Osteoblast (primary cell): ENCODE measurements at places on chromosomes 6 and 20. TPM values are rescaled to one million over a fixed set of nuclear protein-coding genes. Genes with fewer than 3 reads are reported as not detected.

DNA sequence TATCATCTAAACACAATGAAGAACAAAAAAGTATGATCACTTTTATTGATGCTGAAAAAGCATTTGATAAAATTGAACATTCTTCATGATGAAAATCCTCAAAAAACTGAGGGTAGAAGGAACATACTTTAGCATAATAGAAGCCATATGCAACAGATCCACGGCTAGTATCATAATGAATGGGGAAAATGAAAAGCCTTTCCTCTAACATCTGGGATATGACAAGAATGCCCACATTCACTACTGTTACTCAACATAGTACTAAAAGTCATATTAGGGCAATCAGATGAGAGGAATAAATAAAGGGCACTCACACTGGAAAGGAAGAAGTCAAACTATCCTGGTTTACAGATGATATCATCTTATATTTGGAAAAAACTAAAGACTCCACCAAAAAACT, 256.6 kb downstream of the RFPL4B start:
- no peaks in the 10 kb centered on the region for H3K36me3 ChIP-seq
- no peak overlapping the region for H3K4me3 ChIP-seq
- no peaks in the 10 kb centered on the region for H3K27me3 ChIP-seq

DNA sequence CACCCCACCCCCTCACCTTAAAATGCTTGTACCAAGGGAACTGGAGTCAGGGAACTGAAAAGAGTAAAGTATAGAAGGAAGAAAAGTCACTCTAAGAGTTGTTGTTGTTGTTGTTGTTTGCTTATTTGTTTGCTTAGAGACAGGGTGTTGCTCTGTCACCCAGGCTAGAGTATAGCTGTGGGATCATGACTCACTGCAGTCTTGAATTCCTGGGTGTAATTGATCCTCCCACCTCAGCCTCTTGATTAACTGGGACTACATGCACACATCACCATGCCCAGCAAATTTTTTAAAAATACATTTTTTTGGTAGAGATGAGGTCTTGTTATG, 681.6 kb upstream of the GJE1 start:
- no peak overlapping the region for H3K4me3 ChIP-seq
- no peak for DNase-seq
- H3K4me1 ChIP-seq, result peaks cover 22% of the 10 kb centered on the region
- peak overlapping the region; percentile 79 for H3K27ac ChIP-seq
- no peaks in the 10 kb centered on the region for H3K27me3 ChIP-seq

- peaks cover 8% of the 10 kb centered on the region for H3K4me1 ChIP-seq
- H3K36me3 ChIP-seq, result no peaks in the 10 kb centered on the region
- H3K27me3 ChIP-seq, result no peaks in the 10 kb centered on the region
- no peak overlapping the region for H3K4me3 ChIP-seq
Observed at GRCh38 chr20:10856237-10857015, 182.6 kb upstream of the JAG1 start.

GRCh38 chr6:170114956-170115855, 175.7 kb downstream of the DLL1 start:
- DNase-seq, result peak; percentile 45
- no peaks in the 10 kb centered on the region for H3K4me1 ChIP-seq
- no peak overlapping the region for H3K27ac ChIP-seq
- no peaks in the 10 kb centered on the region for H3K36me3 ChIP-seq
- no peak overlapping the region for H3K4me3 ChIP-seq

- peak; percentile 68 for DNase-seq
- peaks cover 57% of the 10 kb centered on the region for H3K4me1 ChIP-seq
- peak overlapping the region; percentile 52 for H3K27ac ChIP-seq
- H3K36me3 ChIP-seq, result peaks cover 22% of the 10 kb centered on the region
- H3K27me3 ChIP-seq, result no peaks in the 10 kb centered on the region
Observed at GRCh38 chr20:36854348-36855240, 21.3 kb upstream of the TLDC2 start.

DNA sequence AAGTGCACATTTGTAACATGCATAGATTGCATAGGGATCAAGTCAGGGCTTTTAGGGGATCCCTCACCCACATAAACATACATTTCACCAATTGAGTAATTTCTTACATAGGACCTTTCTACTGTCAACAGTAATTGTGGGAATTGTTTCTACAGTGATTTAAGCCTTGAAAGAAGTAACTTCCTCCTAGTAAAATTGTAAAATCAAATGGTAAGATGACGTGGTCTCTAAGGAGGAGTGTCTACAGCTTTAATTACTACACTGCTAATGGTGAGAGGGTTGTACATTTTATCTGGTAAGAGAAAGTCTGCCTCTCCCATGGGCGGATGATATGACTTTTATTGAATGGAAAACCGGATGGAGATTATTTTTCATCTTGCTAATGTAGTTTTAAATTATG, 98.0 kb downstream of the RPP40 start:
- DNase-seq, result no peak
- H3K27me3 ChIP-seq, result no peaks in the 10 kb centered on the region
- no peaks in the 10 kb centered on the region for H3K36me3 ChIP-seq
- peaks cover 14% of the 10 kb centered on the region for H3K4me1 ChIP-seq
- no peak overlapping the region for H3K4me3 ChIP-seq

DNA sequence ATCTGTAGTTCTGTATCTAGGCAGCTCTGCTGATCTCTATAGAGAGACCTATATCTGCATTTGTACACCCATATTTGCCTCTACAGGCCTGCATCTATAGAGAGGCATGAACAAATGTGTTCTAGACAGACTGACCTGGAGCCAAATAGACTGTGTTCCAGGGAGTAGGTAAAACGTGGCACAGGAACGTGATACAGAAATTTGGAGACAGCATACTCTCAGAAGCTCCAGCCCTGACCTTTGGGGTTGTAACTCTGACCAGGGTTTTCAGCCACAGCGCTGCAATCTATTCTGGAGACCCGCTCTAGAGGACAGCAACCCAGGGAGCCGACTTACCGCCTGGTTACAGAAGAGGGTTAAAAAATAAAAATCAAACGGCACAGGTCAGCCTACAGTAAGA, 983 bp downstream of the RBBP9 start:
- H3K4me1 ChIP-seq, result peaks cover 10% of the 10 kb centered on the region
- peaks cover 5% of the 10 kb centered on the region for H3K36me3 ChIP-seq
- H3K27me3 ChIP-seq, result no peaks in the 10 kb centered on the region
- no peak overlapping the region for H3K27ac ChIP-seq

- H3K36me3 ChIP-seq, result no peaks in the 10 kb centered on the region
- no peaks in the 10 kb centered on the region for H3K27me3 ChIP-seq
- no peak overlapping the region for H3K4me3 ChIP-seq
Observed at GRCh38 chr6:47670851-47671250, 27.5 kb upstream of the ADGRF4 start.

DNA sequence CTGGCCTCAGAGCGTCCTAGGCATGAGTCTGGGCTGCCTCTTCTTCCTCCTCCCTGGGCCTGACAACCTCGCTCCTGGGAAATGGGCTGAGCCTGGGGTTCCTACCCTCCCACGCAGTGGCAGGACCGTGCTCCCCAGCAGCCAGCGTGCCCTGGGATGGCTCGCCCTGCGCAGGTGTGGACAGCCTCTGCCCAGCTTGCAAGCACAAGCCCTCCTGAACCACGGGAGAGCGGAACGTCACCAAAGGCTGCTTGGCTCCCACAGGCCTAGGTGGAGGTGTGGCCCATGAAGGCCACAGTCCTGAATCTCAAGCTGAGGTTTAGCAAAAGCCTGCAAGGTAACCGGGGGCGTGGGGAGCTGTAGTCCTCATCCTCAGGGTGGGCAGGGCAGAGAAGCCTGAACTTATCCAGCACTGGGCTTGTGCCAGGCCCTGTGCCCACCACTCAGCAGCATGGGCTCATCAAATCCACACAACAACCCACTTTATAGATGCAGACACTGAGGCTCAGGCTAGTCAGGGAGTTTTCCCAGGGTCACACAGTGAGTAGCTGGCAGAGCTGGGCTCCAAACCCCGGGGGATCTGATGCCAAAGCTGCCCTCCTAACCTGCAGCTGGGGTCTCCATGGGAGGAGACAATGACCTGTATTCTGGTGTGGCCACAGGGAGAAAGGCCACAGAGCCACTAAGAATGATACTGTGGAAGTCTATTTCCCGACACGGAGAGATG, 25.3 kb downstream of the RBM38 start:
- H3K36me3 ChIP-seq, result no peaks in the 10 kb centered on the region
- H3K27ac ChIP-seq, result no peak overlapping the region
- peaks cover 4% of the 10 kb centered on the region for H3K27me3 ChIP-seq
- no peak overlapping the region for H3K4me3 ChIP-seq

- H3K4me3 ChIP-seq, result no peak overlapping the region
- no peak overlapping the region for H3K27ac ChIP-seq
- no peaks in the 10 kb centered on the region for H3K27me3 ChIP-seq
Observed at GRCh38 chr6:116497113-116497676, 14.2 kb upstream of the CALHM5 start.

DNA sequence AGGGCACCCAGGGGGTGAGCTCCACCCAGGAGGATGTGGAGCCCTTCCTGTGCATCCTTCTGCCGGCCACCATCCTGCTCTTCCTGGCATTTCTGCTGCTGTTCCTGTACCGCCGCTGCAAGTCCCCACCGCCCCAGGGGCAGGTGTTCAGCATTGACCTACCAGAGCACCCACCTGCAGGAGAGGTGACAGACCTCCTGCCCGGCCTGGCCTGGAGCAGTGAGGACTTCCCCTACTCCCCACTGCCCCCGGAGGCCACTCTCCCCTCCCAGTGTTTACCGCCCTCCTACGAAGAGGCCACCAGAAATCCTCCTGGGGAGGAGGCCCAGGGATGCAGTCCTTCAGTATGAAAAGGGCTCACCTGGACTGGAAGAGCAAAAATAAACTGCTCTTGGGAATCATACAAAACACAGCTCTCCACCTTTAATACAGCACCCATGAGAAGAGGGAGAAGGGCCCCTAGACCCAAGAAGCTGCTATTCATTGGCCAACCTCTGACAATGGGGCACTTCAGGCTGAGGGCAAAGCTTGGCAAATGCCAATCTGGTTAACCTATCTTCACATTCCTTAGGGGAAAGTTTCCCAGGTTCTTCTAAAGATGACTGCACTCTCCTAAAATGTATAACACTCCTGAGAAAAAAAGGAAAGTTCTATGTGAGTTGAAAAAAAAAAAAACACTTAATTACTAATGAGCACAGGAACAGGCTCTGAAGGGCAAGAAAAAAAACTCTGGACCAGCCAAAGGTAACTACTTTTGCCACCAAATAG, 5.0 kb downstream of the SMIM28 start:
- no peaks in the 10 kb centered on the region for H3K36me3 ChIP-seq
- H3K27me3 ChIP-seq, result peaks cover 3% of the 10 kb centered on the region
- H3K27ac ChIP-seq, result no peak overlapping the region
- no peaks in the 10 kb centered on the region for H3K4me1 ChIP-seq
- no peak overlapping the region for H3K4me3 ChIP-seq

DNA sequence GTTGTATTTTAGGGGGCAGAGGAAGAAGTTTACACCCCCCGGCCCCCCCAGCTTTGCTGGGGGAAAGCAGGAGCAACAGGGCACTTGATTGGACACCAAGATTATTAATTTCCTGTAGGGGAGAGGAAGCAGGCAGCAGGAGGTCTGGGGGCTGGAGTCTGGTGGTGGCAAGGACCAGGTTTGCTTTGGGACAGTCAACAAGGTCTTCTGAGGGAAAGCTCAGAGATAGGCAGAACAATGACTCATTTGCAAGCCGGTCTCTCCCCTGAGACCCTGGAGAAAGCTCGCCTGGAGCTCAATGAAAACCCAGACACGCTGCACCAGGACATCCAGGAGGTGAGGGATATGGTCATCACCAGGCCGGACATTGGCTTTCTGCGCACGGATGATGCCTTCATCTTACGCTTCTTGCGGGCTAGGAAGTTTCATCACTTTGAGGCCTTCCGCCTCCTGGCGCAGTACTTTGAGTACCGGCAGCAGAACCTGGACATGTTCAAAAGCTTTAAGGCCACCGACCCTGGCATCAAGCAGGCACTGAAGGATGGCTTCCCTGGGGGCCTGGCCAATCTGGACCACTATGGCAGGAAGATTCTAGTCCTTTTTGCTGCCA, 1.6 kb downstream of the CLVS2 start:
- no peak for DNase-seq
- no peak overlapping the region for H3K4me3 ChIP-seq
- no peaks in the 10 kb centered on the region for H3K4me1 ChIP-seq

GRCh38 chr20:57082357-57082945, 184.0 kb downstream of the BMP7 start:
- H3K27me3 ChIP-seq, result no peaks in the 10 kb centered on the region
- no peaks in the 10 kb centered on the region for H3K4me1 ChIP-seq
- H3K27ac ChIP-seq, result no peak overlapping the region
- H3K36me3 ChIP-seq, result no peaks in the 10 kb centered on the region
- no peak for DNase-seq

DNA sequence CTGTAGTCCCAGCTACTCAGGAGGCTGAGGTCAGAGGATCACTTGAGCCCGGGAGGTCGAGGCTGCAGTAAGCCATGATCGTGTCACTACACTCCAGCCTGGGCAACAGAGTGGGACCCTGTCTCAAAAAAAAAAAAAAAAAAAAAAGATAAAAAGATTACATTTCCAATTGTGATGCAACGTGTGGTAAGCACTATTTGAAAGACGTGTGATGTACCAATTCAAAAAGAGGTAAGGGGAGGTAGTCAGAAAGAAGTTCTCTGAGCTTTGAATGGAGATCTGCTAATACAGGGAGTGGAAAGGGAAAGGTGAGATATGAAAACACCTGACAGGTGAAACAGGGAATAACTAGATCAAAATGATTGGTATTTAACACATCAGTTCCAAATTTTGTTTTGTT, 11.9 kb downstream of the GOPC start:
- no peak overlapping the region for H3K27ac ChIP-seq
- no peak overlapping the region for H3K4me3 ChIP-seq
- no peaks in the 10 kb centered on the region for H3K4me1 ChIP-seq
- DNase-seq, result no peak

GRCh38 chr6:106372838-106373501, 12.5 kb downstream of the CRYBG1 start:
- no peaks in the 10 kb centered on the region for H3K4me1 ChIP-seq
- peaks cover 35% of the 10 kb centered on the region for H3K27me3 ChIP-seq
- H3K4me3 ChIP-seq, result no peak overlapping the region
- H3K27ac ChIP-seq, result no peak overlapping the region

- H3K36me3 ChIP-seq, result no peaks in the 10 kb centered on the region
- no peak overlapping the region for H3K4me3 ChIP-seq
- no peak for DNase-seq
Observed at GRCh38 chr6:63947792-63948529, 312.4 kb downstream of the PHF3 start.

CST2 gene
- not detected in 2 replicates for total RNA-seq

XKR7 gene
- under 0.01 TPM in 1 of 2 replicates, not detected in the other for total RNA-seq

TTK gene
- total RNA-seq, result 4.0 and 4.4 TPM in 2 replicates

OR2B6 gene
- total RNA-seq, result not detected in 2 replicates

RBPJL gene
- total RNA-seq, result not detected in 2 replicates

PHACTR2 gene
- total RNA-seq, result 71.7 and 76.9 TPM in 2 replicates
